ENCODE measurements at places on chromosomes 4 and X.

DNA sequence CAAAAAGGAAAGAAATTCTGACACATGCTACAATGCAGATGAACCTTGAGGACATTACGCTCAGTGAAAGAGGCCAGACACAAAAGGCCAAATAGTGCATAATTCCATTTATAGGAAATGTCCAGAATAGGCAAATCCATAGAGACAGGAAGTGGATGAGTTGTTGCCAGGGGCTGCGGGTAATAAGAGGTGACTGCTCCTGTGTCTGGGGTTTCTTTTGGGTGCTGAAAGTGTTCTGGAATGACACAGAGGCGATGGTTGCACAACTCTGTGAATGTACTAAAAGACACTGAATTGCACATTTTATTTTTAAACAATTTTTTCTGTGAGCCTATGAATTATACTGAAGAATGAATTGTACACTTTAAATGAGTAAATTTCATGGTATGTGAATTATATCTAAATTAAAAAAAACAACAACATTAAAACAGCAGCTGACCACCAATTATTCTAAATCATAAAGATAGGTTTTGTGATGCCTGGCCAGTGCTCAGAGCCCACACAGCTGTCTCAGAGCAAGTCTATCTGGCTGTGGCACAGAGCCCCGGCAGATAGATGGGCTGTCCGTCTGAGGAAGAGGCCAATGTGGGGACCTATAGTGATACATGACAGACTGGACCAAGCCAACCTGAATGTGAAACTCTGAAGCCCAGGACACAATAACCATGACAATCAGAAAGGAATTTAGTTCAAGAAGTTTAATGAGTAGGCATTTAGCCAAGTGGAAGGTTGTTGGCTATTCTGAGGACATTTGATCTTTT is 23.5 kb upstream of the IRAK1 start:
- no peak for ATAC-seq

- no peak for ATAC-seq
These were observed 13.8 kb downstream of the RNF128 start for GRCh38 chrX:106740193-106740780.

DNA sequence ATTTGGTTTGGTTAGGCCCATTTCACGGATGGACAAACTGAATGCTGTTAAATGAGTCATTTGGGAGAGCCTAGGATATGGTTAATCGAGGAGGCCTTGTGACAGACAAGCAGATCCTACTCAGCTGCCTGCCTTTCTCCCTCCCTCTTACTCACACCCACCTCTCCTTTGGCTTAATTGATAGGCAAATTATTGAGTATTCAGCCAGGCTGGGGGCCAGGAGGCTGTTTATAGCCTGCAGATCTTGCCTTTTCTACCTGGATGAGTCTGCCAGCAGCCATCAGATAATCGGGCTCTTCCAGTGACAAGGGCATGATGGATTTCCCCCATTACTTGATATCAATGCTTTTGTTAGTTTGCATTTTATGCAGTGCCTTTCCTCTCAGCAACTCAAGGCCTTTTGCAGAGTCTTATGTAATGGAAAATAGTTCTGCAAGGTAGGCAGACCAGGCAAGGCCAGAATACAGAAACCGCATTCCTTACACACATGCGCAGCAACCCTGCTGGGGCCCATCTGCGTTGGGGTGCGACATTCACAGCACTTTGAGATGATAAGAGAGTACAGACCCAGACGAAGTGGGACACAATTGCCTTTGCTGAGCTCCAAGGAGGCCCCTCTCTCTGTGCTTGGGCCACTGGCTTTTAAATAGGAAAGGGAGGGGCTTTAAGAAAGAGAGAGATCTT is 96.2 kb upstream of the ATP6AP2 start:
- no peak for ATAC-seq

DNA sequence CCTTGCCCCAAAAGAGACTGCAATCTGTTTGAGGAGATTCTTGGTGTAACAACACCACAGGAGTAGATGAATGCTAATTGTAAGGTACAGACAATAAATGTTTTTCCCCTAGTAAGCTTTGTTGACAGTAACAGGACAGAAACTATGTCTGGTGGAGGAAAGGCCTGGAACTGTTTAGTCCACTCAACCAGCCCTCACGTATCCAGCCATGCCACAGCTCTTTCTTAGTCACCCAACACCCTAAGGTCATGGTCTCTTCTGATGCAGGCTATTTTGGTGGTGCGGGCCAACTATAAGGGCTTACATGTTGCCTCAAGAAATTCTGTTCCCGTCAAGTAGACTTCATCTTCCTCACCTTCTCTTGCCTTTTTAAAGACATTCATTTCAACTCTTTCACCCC is 75.9 kb upstream of the GAB1 start:
- ATAC-seq = no peak

DNA sequence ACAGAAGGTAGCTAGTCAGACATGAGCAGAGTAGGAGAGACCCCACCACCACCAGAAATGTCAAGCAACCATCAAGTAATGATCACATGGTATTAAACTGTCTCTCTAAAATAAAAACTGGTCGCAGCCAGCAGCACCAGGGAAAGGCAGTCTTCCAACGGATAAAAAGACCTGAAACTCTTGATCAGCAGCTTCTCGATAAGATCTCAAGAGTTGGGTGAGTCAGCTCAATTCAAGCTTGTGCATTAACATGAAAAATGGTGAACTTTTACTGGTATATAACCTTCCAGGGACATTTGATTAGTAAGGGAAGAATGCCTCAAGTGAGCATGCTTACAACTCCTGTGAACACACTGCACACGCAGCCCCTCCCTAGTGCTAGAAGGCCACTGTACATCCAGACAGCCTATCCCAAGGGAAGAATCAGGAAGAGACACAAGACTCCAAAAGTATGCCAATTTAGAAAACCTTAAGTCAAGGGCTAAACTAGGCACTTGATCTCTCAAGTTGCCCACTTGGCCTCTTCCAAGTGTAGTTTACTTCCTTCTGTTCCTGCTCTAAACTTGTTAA is 270.0 kb upstream of the GNPDA2 start:
- ATAC-seq = no peak

- no peak for ATAC-seq
These were observed 81.4 kb downstream of the HTRA3 start for GRCh38 chr4:8350841-8351461.

GRCh38 chr4:19455850-19456602 is 795.7 kb upstream of the SLIT2 start:
- no peak for ATAC-seq

DNA sequence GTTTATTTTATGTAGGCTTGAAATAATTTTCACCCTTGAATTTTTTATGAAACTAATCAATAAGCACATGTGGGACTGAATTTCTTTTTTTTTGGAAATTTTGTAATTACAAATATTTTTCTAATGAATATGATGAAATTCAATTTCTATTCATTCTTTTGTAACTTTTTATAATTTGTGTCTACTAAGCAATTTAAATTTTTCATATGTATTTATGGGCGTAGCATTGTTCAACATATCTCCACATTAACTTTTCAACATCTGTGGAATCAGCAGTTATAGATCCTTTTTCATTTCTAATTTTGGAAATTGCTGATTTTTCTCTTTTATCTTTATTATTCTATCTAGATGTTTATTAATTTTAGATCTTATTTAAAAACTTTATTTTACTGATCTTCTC is 1320.3 kb downstream of the C4orf33 start:
- no peak for ATAC-seq

DNA sequence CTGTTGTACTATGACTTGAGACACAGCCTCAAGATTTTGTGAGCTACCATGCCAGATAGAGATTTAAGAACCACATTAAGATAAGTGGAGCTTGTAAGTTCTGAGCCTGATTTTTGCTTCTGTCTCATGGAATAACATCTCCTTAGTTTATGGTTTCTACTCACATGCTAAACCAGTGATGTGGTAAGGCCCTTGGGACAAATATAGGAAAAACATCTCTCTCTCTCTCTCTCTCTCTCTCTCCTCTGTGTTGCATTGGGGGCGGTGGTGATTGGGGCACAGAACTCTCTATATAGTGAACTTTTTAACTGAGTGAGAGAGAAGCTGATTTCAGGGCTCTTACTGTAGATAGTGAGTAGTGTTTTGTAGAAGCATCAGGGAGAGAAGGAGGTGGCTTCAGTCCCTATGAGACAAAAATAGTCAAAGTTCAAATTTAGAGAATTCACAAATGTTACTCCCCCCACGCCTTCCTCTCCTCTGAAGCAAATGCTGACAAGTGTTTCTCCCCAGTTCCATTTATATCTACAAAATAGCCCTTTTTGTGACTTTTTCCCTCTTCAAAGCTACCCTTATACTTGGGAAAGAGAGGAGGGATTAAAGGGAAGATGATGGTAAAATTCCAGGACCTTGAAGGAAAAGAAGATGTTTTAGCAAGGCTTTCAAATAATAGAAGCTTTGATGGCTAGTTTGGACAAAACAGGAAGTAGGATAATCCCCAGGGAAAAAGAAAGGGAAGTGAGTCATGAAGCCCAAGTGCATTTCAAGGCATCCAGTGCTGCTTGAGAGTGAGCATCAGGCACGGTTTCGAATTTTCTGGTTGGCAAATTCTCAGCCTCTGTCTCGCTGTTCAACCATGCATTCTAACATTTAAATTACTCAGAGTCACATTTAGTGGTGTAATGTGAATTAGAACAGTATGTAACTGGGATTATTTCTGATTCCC is 134.3 kb upstream of the AP1S2 start:
- ATAC-seq = no peak

DNA sequence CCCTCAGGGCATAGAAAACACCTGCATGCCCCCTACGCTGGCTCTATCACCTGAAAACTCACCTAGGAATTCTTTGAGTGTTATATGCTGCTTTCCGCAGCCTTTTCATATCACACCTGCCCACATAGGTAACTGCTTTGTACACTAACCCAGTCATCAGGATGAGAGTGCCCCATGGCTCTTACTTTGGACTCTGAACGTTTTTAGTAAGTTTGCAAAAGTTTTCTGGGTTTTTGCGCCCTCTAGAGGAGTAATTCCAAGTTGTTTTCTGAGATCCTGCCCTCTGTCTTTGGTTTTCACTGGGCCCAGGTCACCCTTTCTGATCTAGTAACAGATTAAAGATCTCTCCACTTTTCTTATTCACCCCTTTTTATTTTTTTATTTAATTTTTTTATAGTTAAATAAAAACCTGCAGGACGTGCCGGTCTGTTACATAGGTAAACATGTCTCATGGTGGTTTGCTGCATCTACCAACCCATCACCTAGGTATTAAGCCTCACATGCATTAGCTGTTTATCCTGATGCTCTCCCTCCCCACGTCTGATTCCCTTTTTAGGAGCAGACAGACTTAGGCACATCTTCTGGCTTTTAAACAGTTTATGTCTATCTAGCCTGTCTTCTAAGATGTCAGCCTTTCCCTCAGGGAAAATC is 139.2 kb downstream of the NWD2 start:
- no peak for ATAC-seq

GRCh38 chrX:20969565-20969964 is 404.7 kb upstream of the CNKSR2 start:
- no peak for ATAC-seq

DNA sequence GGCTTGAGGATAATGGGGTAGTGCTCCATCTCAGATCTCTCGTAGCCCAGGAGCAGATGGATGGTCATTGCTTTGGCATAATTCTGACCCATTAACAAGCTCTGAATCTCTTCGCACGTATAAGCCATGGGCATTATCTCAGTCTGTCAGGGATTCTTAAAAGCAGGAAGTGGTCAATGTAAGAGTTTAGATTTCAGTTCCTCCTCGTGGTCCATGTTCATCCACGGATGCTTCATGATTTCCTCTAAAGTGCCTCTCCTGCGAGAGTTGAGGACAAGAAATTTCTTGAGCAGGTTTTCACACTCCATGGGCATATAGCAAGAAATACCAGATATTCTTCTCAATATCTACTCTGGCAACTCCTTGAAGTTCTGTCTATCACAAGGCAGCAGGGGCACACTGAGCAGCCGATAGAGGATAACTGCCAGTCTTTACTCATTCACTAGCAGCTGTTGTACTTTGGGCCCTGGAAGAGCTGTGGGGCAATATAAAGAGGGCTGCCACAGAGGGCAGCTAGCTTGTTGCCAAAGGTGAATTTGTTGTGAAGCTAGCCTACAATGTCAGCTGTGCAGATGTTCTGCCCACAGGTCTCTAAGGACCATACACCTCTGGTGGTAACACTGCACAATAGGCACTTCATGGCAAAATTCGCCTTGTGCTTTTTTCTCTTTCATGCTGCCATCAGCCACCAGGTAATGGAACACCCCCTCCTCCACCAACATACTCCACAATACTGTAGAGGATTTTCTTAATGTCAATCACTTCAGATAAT is 52.0 kb upstream of the WDR17 start:
- ATAC-seq = no peak

GRCh38 chr4:121642292-121642691 is 54.5 kb downstream of the ANXA5 start:
- no peak for ATAC-seq

GRCh38 chrX:53075011-53075410 is 7.2 kb upstream of the TSPYL2 start:
- no peak for ATAC-seq

GRCh38 chr4:114025176-114025777 is 45.8 kb upstream of the ARSJ start:
- no peak for ATAC-seq

DNA sequence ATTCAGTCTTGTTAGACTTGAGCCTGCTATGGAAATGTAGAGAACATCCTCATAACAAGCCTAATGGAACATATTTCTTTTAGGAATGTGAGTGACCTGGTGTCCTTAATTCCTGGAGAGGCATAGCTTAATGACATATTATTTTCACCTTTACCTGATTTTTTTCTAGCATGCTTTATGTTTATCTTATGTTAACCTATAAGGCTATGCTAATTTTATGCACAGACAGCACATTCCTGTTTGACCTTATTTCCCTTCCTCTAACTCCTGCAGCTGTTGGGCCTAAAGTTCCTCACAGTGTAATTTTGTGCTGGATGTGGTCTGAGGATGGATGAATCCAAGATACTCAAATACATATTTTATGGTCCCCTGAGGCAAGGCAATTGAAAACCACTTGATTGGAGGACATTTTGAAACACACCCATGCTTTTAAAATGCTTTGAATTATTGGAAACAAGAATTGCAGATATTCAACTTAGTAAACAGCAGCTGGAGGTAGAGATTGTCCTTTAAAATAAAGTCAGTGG is 111.5 kb downstream of the LARP7 start:
- ATAC-seq = no peak

- ATAC-seq = no peak
These were observed 172.3 kb downstream of the SPRY1 start for GRCh38 chr4:123568936-123569335.

GRCh38 chrX:1442016-1442665 is 10.6 kb downstream of the ASMTL start:
- no peak for ATAC-seq

DNA sequence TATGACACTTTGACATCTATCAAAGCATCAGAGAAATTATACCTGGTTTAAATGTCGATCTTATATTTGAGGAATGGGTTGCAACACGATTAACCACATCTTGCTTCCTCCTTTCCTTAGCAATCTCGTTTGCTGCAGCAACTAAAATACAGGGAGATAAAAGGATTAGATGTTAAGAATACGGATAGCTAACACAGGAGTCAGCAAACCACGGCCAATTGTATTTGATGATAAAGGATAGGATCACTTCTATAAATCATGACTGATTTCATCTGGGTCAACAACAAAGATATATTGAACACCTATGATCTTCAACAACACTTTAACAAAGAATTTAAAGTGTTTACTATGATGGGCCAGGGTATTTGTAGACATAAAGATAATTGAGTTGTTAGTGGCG is 5.0 kb downstream of the MAP7D3 start:
- ATAC-seq = no peak
